ENCODE measurements at places on chromosomes 7 and 10.

DNA sequence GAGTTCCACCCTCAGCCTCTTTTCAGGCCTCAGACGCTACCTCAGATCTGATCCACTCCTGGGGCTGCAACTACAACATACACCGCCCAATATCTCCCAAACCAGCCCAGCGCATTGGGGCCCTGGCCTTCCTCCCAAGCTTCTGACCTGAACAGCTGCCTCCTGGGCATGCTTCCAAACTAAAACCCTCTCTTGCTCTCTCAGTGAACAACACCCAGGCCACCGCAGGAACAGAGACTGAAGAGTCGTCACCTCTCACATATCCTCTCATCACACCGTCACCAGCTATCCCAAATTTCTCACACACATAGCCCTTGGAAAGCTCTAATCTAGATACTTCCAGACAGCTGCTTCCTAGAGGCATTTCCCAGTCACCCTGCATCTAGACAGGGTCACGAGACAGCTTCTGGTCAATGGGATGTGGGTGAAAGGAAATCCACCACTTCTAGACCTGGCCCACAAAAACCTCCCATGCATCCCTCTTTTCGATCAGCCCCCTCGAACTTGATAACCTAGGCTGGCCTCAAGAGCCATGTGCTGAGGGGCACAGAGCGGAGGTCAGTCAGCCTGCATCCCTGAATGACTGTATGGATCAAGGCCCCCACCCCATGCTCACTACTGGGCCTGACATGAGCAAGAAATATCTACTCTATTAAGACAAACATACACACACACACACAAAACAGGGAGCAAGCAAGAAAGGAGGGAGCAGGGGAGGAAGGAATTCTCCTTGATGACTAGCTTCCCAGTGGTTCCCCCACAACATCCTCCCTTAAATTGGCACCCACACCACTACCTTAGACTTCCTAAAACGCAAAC is 1.8 kb downstream of the PARP12 start:
- no peak for DNase-seq

GRCh38 chr7:80128918-80129317 is 5.7 kb upstream of the GNAI1 start:
- DNase-seq: no peak

DNA sequence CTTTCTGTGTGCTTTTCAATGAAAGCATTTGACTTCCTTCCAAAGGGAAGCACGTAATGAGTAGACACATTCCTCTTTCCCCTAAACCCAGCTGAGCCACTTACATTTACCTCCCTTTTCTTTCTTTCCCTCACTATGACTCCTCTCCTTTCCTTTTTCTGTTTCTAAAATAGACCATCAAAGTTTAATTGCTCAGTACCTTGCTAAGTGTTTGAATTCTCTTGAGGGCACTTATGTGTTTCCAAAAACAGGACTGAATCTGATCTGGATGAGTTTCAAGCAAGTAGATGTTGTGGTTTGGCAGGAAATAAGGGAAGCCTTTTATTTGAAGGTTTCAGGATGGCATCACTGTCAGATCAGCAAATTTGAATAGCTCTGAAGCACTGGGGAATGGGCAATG is 396.2 kb downstream of the REEP3 start:
- DNase-seq: no peak

- no peak for DNase-seq
Observed at GRCh38 chr7:140330128-140330527, 68.2 kb downstream of the SLC37A3 start.

DNA sequence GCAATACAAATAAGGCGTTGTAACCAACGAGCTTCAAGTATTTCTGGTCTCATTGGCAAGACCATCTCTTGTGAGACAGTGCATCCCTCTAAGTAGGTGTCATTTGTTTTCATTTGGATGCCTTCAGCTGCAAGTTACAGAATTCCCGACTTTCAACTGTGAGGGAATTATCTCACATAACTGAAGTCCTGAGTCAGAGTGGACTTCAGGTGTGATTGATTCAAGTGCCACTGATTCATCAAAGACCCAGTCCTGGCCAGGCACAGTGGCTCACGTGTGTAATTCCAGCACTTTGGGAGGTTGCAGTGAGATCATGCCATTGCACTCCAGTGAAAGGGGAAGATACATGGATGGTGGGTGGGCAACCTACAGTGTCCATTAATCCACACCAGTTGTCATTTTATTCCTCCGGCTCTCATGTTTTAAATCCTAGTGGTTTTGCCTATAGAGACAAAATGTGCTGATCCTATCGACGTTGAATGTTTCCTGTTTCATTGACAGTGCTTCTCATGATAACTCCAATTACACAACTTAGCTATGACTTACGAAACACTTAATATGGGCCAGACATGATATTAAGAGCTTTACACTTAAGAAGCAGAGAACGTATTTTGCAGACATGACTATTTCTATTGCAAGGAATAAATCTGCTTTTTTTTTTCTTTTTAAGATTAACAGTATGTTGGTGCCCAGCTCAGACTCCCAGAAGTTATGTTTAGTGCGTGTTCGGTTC is 268.0 kb downstream of the FRMD4A start:
- no peak for DNase-seq

GRCh38 chr10:48725708-48726107 is 41.0 kb downstream of the WDFY4 start:
- DNase-seq: no peak

GRCh38 chr7:6579446-6579845 is 2.2 kb downstream of the ZDHHC4 start:
- DNase-seq: no peak

DNA sequence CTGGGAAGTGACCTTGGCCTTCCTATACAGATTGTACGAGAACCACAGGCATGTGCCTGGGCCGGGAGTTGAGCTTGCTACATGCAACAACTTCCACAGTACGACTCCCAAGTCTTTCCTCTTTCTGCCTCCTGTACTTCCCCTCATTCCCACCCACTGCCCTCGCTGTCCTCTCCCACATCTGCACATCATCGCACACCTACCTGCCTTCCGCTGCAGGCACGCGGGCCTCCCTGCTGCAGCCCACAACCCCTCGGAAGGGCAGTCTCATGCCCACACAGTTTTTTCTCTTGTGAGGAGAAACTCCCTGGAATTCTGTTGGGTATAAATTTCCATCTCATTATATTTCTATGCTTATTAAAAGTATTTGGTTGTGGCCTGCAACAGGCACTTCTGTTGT is 117.2 kb downstream of the ACTR3B start:
- DNase-seq: no peak
